ENCODE measurements at places on chromosomes 6 and 20.

GRCh38 chr6:108156938-108157233, 8.9 kb upstream of the NR2E1 start:
- DNase-seq: no peak

- DNase-seq: no peak
These were observed 383.9 kb downstream of the KIF16B start for GRCh38 chr20:16189371-16189770.

- DNase-seq: peak; percentile 33
These were observed 1.3 kb downstream of the EPB41L2 start for GRCh38 chr6:131061751-131062119.

DNA sequence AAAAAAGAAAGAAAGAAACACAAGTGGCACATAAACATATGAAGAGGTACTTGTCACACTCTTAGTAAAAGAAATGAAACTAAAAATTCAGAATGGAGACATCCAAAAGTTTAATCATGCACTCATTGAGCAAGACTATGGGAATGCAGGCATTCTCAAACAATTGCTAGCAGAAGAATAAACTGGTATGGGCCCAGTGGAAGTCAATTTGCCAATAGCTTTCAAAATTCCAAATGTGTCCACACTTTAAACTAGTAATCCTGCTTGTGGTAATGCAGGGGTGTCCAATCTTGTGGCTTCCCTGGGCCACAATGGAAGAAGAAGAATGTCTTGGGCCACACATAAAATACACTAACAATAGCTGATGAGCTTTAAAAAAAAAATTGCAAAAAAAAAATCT, 97.4 kb downstream of the EPB41L2 start:
- peak; percentile 75 for DNase-seq

DNA sequence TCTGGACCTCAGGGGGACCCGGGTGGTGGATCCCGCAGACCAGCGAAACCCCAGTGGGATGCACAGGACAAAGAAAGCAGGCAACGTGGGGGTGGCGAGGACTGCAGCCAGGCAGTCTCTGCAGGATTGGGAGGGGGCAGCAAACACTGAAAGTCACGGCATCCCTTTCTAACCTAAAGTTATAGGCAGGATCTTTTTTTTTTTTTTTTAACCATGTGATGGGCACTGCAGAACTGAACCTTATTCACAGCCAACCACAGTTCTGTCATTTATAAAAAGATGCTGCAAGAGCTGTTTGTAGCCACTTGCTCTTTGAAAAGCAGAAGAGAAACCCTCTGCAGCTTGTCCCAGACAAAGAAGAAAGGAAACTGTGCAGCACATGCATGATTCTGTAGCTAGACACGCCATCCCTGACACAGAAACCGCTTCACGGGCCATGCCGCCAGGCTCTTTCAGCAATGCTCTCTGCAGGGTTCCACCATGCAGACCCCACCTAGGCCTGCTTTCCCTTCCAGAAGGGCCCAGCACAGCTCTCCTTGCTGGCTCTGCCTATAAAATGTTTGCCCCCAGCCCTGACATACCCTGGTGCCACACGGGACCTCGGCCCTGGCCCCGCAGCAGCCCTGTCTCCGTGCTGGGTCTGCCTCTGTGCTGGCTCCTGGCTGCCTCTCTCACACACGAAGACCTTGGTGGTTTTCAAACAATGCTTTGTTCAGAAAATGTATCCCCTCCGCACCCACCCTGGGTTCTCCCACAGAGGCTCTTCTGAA, 70.8 kb downstream of the PYGB start:
- no peak for DNase-seq

GRCh38 chr6:63635588-63636517, at the start of gene PHF3:
TSS of gene PHF3 (plus strand) at chr6:63635802. CDS start at chr6:63646552, 10,750 bp downstream.
- peak; percentile 89 for DNase-seq

DNA sequence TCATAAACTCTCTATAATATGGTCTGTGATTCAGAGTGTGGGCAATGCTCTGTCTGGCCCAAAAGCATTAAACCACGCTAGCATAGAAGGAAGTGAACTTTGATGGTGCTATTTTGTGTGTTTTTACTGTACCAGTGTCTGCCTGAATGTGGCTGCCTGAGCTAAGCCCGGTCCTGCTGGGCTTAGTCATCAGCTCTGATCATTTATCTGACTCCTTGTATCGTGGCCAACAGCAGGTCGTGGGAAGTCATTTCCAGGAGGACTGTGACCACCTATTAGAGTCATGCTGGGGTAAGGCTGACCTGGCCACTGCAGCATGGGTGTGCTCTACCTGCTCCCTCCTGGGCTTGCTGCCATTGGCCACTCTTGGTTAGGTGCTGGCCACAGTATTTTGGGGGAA, 239.1 kb upstream of the CEP162 start:
- DNase-seq: peak; percentile 61

DNA sequence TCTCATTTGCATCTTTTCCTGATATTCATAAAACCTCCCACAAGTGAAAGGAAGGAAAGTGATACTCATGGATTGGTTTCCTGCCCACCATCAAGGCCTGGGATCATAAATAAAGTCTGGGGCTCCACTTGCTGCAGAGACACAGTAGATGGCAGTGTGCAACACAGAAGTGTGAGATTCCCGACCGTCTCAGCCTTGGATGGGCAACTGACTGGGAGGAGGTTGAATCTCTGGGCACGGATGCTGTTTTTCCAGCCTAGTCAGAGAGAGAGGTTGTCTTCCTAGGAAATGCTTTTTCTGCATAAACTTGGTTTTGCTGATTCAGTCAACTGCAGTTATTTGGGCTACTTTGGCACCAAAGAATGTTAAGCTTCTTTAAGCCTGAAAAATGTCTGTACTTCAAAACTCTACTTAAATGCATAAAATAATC, 9.9 kb upstream of the RFPL4B start:
- DNase-seq: peak; percentile 79

DNA sequence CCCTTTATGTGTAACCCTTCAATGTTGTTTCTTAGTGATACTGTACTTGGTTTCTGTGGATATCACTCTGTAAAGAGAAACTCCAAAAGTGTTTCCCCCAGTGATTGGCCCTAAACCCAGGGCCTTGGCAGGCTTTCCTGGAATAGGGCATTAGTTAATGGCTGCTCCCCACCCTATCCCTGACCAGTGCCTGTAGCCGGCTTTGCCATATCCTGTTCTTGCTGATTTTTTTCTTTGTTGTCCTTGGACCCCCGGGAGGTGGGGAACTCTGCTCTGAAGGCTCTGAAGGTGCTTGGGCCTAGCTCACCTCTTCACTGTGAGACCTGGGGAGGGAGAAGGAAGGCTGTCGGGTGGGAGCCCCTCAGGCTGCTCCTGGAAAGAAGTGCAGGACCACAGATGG, 120.1 kb downstream of the TCP11 start:
- no peak for DNase-seq

DNA sequence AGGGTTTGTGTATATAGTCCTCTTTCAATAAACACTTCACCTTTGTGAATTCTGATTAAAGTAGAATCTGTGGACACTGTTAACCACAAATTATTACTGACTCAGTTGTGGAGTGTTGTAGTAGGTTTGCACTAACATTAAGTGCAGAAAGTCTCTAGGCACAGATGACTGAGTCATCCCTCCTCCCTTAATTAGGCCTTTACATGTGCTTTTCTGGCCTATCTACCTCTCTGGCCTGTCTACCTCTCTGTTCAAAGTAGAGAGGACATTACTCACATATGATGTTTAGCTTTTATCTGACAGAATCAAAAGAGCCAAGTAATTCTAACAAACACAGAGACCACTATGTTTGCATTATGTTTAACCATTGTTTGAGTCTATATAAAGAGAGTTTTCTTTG, 783.0 kb downstream of the TENT5A start:
- DNase-seq: no peak

DNA sequence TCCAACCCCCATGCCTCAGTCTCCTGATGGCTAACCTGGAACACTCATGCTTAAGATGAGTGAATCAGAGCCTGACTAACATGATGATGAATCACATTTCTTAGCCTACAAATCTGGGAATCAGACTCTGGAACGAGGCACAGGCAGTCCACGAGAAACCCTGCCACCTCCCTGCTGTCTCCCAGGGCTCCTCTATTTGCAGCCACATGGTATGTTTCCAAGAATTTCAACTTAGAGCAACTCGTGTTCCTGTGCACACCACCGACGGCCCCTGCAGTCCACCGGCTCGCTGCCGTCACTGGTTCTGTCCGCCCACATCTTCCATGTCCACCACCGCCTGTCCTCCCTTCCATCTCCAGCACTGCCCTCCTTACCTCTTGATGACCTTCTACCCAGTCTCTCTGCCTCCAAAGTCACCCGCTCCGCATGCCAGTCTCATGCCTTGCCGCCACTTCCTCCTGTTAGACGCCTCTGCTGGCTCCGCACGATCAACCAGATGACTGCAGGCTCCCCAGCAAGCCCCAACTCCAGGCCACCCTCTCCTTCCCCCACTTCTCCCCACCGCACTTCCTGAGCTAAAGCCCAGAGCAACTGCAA, 87.6 kb downstream of the AGPAT4 start:
- peak; percentile 93 for DNase-seq

DNA sequence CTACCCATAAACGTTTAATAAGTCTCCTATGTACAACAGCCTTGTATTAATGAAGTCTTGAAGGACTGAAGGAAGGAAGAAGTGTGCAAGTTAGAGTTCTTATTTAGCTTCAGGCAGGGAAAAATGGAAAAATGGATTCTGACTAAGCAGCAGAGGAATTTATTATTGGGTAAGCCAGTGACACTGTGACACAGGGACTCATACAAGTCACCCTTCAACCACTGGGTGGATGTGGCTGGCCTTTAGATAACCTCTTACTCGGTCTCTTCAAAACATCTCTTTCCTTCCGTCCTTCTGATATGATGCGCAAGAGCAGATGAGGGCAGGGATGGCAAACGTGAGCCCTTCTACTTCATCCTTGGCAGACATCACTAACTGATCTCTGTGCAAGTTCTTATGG, 145.6 kb downstream of the DHX35 start:
- DNase-seq: no peak

DNA sequence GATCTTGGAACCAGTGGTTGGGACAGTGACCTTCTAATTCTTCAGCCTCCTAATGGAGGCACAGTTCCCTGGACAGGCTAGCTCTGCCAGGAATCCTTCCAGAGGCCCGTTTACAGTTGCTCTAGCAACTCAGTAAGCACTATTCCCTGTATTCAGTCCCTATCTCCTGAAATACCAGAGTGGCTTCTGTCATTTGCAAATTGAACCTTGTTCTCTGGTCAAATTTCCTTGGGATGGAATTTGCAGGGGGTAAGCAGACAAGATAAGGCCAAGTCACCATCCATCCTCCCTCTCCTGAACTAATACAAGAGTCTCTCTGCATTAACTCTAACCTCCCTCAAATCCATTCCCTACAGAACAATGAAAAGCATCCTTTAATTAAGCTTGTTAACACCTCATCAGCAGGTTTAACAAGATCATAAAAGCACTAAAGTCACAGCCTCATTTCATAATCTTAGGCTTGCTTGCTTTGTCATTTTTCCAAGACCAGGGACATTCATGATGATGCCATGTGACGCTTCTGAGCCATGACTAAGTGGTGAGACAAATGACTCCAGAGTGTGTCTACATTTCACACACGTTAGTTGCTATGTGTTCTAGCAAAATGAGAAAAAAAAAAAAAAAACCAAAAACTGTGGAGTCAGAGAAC, 37.1 kb downstream of the SLC22A23 start:
- peak; percentile 44 for DNase-seq

DNA sequence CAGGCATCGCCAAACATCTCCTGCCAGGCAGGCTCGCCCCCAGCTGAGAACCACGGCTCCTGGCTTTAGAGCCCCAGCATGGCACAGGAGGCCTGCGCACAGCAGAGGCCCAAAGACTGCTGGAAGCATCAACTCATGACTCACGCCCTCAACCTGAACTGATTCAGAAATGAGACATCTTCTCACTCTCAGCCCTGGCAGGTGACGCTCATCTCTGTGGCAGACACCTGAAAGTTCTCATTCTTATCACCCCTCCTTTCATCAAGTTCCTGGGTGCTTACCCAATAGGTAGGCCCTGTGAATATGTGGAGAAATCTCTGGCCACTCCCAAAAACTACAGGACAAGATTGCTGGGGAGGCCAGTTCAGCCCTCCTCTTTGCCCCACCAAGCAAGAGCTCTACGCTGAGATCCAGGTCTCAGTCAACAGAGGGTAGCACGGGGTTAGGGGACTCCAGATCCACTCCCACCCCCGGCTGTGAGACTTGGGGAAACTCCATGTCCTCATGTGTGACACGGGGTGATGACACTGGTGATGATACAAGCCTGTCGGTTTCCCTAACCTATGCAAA, 11.3 kb downstream of the NFATC2 start:
- no peak for DNase-seq

GRCh38 chr20:13251904-13252297, 30.8 kb downstream of the ISM1 start:
- DNase-seq: no peak

- DNase-seq: no peak
These were observed 43.0 kb downstream of the VEGFA start for GRCh38 chr6:43812850-43813578.

GRCh38 chr6:61606500-61606899, 679.5 kb downstream of the KHDRBS2 start:
- DNase-seq: no peak

DNA sequence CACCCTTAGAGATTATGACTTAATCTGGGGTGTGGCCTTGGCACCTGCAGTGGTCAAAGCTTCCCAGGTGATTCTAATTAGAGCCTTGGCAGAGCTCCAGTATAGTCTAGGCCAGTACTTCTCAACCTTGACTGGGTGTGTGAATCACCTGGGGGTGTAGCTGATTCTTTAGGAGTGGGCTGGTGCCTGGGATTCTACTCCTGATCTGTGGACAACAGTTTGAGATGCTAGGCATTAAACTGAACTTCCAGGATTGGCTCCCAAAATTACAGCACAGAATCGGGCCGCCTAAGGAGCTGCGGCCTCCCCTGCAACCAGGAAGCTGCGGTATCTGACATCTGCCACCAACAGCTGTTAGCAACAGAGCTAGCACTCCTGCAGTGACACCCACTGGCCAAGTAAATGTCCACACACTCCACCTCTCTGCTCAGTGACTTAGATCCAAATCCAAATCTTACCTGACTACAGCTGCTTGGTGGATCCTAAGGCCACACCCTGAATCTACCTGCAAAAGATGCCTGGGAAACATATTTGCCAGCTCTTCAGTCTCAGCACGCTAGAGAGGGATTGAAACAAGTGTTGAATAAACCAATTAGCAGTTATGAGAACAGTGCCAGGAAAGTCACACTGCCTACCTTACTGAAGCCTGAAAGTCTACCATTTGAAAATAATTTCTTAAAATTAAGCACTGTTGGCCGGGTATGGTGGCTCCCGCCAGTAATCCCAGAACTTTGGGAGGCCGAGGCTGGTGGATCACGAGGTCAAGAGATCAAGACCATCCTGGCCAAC, 126.7 kb downstream of the UNC5CL start:
- no peak for DNase-seq

DNA sequence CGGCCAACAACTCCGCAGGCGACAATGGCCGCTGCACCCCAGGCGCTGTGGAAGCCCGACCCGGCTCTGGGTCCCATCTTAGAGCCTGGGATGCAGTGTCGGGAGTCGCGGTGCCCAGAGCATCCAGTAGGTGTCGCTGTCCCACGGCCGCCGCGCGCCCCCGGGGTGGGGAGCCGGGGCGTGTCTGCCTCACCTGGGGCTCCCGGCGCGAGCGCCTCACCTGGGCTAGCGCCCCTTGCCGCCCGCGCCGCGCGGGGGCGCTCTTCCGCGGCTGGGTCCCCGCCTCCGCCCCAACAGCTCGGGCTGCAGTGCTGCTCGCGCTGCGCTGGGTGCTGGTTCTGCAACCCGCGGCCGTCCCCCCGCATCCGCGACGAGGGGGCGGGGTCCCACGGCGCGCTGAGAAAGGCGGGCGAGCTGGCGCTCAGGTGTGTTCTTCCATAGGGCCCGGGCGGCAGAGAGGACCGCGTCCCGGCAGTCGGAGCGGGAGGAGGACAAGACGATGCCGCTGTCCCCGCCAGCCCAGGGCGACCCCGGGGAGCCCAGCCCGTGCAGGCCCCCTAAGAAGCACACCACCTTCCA, at the start of gene CRYBG1:
CRYBG1 (plus strand) TSS at position 308 of the 579 bp plus-strand sequence; CDS start at position 500, 192 bp downstream.
- DNase-seq: no peak
